ENCODE measurements at places on chromosomes 4 and X. TPM values are rescaled to one million over a fixed set of nuclear protein-coding genes. Genes with fewer than 3 reads are reported as not detected.

GRCh38 chr4:38233727-38234480 lies 273.7 kb downstream of the PTTG2 start:
- no peaks in the 10 kb centered on the region for H3K36me3 ChIP-seq
- peaks cover 12% of the 10 kb centered on the region for H3K4me1 ChIP-seq
- H3K4me3 ChIP-seq, result no peak overlapping the region
- DNase-seq, result no peak
- H3K27me3 ChIP-seq, result no peaks in the 10 kb centered on the region

The LARP1B gene
- total RNA-seq, result 18.8 TPM

GRCh38 chrX:33175201-33175600 lies 36.1 kb downstream of the DMD start:
- no peaks in the 10 kb centered on the region for H3K27me3 ChIP-seq
- H3K36me3 ChIP-seq, result peaks cover 14% of the 10 kb centered on the region
- no peak for DNase-seq
- no peak overlapping the region for H3K27ac ChIP-seq

- H3K27ac ChIP-seq, result peak overlapping the region; percentile 84
- peaks cover 39% of the 10 kb centered on the region for H3K4me1 ChIP-seq
- DNase-seq, result peak; percentile 51
- no peaks in the 10 kb centered on the region for H3K27me3 ChIP-seq
- H3K4me3 ChIP-seq, result peak overlapping the region; percentile 9
These were observed 17.3 kb downstream of the TBC1D14 start for GRCh38 chr4:6926681-6927478.

DNA sequence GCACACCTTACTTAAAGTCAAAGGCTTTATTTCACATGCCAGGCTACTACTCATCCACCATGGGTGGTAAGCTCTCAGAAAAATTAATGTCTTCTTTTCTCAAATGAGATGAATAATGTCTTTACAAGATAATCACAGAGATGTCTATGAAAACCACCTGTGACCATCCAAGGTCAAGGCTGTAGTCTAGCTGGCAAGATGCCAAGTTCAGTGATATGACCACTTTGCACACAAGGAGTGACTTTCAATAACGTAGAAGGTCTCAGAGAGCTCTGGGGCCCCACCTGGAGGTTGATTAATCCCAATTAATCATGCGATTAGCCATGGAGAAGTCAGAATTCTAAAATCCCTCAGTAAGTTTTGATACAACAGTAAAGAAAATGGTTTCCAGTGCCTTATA lies 20.5 kb downstream of the ANOS1 start:
- no peak overlapping the region for H3K4me3 ChIP-seq
- no peak overlapping the region for H3K27ac ChIP-seq
- DNase-seq, result no peak
- peaks cover 9% of the 10 kb centered on the region for H3K4me1 ChIP-seq
- no peaks in the 10 kb centered on the region for H3K36me3 ChIP-seq
- H3K27me3 ChIP-seq, result peaks cover 7% of the 10 kb centered on the region

- no peak overlapping the region for H3K4me3 ChIP-seq
- peaks cover 35% of the 10 kb centered on the region for H3K36me3 ChIP-seq
- peaks cover 13% of the 10 kb centered on the region for H3K4me1 ChIP-seq
These were observed 65.9 kb downstream of the ANTXR2 start for GRCh38 chr4:80006935-80007744.

The RPL34 gene
- total RNA-seq, result 1,522 TPM

The LANCL3 gene
- 0.13 TPM for total RNA-seq

GRCh38 chr4:17066972-17067371 lies 168.5 kb upstream of the LDB2 start:
- no peak overlapping the region for H3K27ac ChIP-seq
- no peak for DNase-seq
- H3K27me3 ChIP-seq, result peaks cover 2% of the 10 kb centered on the region
- no peaks in the 10 kb centered on the region for H3K36me3 ChIP-seq

DNA sequence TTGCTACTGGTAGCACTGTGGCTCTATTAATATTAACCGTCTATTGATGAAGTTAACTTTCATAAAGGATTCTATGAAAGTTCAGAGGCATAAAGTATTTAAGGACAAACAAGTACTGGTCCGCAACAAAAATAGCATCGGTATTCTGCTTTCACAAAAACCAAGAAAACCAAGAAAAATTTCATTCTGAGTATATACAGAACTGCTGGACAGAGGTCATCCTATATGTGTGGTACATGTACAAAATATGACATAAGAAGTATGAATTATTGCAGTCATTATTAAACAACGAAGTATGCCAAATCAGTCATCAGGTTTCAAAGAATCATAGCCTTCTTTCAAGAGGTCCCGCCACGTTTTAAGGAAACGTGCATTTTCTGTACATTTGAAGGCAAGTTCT lies 2.4 kb downstream of the C4orf46 start:
- H3K4me1 ChIP-seq, result peaks cover 25% of the 10 kb centered on the region
- H3K4me3 ChIP-seq, result peak overlapping the region; percentile 10
- H3K36me3 ChIP-seq, result peaks cover 11% of the 10 kb centered on the region
- peak overlapping the region; percentile 49 for H3K27ac ChIP-seq
- no peak for DNase-seq
- no peaks in the 10 kb centered on the region for H3K27me3 ChIP-seq

GRCh38 chr4:92236877-92237276 lies 66.9 kb upstream of the GRID2 start:
- no peaks in the 10 kb centered on the region for H3K36me3 ChIP-seq
- H3K4me1 ChIP-seq, result peaks cover 3% of the 10 kb centered on the region
- no peaks in the 10 kb centered on the region for H3K27me3 ChIP-seq
- H3K27ac ChIP-seq, result no peak overlapping the region
- DNase-seq, result no peak

The ADH4 gene
- not detected for total RNA-seq

- no peaks in the 10 kb centered on the region for H3K36me3 ChIP-seq
- peaks cover 55% of the 10 kb centered on the region for H3K27me3 ChIP-seq
- no peak overlapping the region for H3K27ac ChIP-seq
These were observed 62.1 kb upstream of the CCDC160 start for GRCh38 chrX:134174859-134175258.

The PAGE1 gene
- total RNA-seq, result not detected

DNA sequence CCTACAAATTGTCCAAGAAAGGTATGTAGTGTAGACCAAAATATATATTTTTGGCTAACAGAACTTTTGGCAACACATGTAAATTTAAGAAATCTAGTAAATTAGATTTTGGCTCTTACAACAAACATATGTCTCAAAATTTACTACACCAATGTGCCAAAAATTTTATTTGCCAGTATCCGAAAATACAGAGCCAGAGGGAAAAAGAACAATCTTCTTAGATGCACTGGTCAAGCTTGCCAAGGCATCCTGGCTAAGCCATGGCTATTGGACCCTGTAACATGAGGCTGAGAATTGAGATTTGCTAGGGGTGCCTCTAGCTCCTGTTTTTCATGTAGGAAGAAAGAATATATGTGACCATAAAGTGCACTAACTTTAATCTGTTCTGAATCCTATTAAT lies 91.8 kb downstream of the GABRG1 start:
- no peaks in the 10 kb centered on the region for H3K4me1 ChIP-seq
- peaks cover 10% of the 10 kb centered on the region for H3K27me3 ChIP-seq
- no peaks in the 10 kb centered on the region for H3K36me3 ChIP-seq
- no peak overlapping the region for H3K4me3 ChIP-seq

DNA sequence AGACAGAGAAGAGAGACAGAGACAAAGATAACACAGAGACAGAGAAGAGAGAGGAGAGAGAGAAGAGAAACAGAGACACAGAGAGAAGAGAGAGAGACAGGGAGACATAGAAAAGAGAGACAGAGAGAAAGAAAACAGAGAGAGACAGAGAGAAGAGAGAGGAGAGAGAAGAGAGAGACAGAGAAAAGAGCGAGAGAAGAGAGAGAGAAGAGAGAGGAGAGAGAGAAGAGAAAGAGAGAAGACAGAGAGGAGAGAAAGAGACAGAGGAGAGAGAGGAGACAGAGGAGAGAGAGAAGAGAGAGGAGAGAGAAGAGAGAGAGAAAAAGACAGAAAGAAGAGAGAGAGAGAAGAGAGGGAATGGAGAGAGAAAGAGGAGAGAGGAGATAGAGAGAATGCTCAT lies 601.1 kb upstream of the PRKX start:
- H3K4me1 ChIP-seq, result no peaks in the 10 kb centered on the region
- no peak overlapping the region for H3K27ac ChIP-seq
- no peak for DNase-seq
- no peaks in the 10 kb centered on the region for H3K27me3 ChIP-seq
- H3K36me3 ChIP-seq, result no peaks in the 10 kb centered on the region

DNA sequence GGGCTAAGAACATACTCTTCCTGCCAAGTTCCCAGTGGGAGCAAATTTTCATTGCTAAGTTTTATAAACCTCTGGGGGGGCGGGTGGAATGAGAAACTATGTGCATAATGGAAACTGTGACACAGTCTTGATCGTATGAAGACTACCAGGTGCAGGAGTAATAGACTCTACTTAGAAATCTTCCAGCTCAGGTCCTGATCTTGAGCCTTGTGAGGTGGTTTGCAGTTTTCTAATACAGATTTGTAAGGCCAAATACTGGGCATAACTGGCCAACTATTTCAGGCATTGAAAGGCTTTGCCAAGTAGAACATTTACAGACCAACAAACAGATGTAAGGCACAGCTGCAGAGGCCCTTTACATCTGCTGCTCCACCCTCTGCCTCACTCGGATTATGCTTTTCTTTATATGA lies 89.7 kb upstream of the CBR4 start:
- H3K36me3 ChIP-seq, result peaks cover 36% of the 10 kb centered on the region
- H3K27me3 ChIP-seq, result no peaks in the 10 kb centered on the region
- peaks cover 11% of the 10 kb centered on the region for H3K4me1 ChIP-seq
- H3K4me3 ChIP-seq, result no peak overlapping the region
- DNase-seq, result no peak
- H3K27ac ChIP-seq, result no peak overlapping the region

The SSX1 gene
- total RNA-seq, result not detected

GRCh38 chrX:155148724-155149537 lies 67.3 kb upstream of the VBP1 start:
- H3K27ac ChIP-seq, result no peak overlapping the region
- H3K36me3 ChIP-seq, result no peaks in the 10 kb centered on the region
- peaks cover 17% of the 10 kb centered on the region for H3K4me1 ChIP-seq
- no peak overlapping the region for H3K4me3 ChIP-seq
- DNase-seq, result no peak

- no peak overlapping the region for H3K4me3 ChIP-seq
- H3K27me3 ChIP-seq, result no peaks in the 10 kb centered on the region
- no peak for DNase-seq
- H3K36me3 ChIP-seq, result peaks cover 7% of the 10 kb centered on the region
- H3K4me1 ChIP-seq, result peaks cover 27% of the 10 kb centered on the region
- H3K27ac ChIP-seq, result peak overlapping the region; percentile 80
These were observed 13.3 kb downstream of the SPCS3 start for GRCh38 chr4:176333076-176333475.

The CFI gene
- total RNA-seq, result 485 TPM

GRCh38 chr4:48899950-48900349 lies 6.6 kb downstream of the OCIAD2 start:
- H3K27ac ChIP-seq, result no peak overlapping the region
- no peak overlapping the region for H3K4me3 ChIP-seq
- H3K27me3 ChIP-seq, result no peaks in the 10 kb centered on the region
- H3K36me3 ChIP-seq, result peaks cover 48% of the 10 kb centered on the region
- DNase-seq, result no peak

The MAOB gene
- 0.57 TPM for total RNA-seq

The UCP1 gene
- not detected for total RNA-seq

The TMEM33 gene
- 49.0 TPM for total RNA-seq

GRCh38 chrX:133776072-133776471 lies 209.3 kb downstream of the GPC3 start:
- no peak for DNase-seq
- no peak overlapping the region for H3K27ac ChIP-seq
- peaks cover 20% of the 10 kb centered on the region for H3K4me1 ChIP-seq
- H3K36me3 ChIP-seq, result peaks cover 7% of the 10 kb centered on the region
- H3K4me3 ChIP-seq, result no peak overlapping the region

DNA sequence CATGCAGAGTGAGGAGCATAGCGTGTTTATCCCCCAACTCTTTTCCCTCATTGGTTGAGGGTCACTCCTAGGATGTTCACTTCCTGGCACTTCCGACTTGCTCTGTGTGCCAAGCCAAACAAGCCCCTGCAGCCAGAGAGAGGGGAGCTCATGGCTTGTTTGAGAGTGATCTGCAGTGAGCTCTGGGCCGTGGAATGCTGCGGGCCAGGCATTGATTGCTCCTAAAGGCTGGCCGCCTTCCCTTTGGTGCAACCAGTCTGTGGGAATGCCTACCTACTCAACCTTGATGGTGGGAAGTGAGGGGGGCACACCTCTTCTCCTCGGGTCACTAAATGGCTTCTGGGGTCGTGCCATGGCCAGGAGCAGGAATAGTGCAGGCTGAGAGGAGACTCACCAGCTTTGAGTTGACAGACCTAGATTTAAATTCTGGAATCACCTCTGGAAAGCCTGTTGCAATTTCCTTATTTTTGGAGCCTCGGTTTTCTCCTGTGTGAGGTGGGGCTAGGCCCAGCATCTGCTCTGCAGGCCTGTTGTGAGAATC lies 152.0 kb upstream of the STX18 start:
- peaks cover 27% of the 10 kb centered on the region for H3K4me1 ChIP-seq
- no peaks in the 10 kb centered on the region for H3K27me3 ChIP-seq
- no peak for DNase-seq
